NCI-H1436 (cell line): ENCODE measurements at places on chromosomes 1 and 21.
A peak's percentile ranks its signal among the peaks of the same experiment; 100 is the strongest.

- no peak for DNase-seq
These were observed 47.9 kb downstream of the MACO1 start for GRCh38 chr1:25478633-25479032.

DNA sequence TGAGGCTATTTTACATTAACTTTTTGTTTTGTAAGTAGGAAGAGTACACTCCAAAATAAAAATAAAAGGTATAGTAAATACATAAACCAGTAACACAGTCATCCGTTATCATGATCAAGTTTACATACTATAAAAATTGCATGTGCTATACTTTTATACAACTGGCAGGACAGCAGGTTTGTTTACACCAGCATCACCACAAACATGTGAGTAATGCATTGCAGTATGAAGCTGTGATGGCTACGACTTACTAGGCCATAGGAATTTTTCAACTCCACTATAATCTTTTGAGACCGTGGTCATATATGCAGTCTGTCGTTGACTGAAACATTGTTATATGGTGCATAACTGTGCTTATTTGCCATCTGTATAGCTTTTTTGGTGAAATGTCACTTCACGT is 106.2 kb downstream of the CENPF start:
- no peak for DNase-seq

GRCh38 chr1:61439234-61439633 is 285.7 kb downstream of the TM2D1 start:
- DNase-seq, result peak; percentile 56

GRCh38 chr1:220884109-220884980 is 5.1 kb downstream of the HLX start:
- DNase-seq, result no peak

DNA sequence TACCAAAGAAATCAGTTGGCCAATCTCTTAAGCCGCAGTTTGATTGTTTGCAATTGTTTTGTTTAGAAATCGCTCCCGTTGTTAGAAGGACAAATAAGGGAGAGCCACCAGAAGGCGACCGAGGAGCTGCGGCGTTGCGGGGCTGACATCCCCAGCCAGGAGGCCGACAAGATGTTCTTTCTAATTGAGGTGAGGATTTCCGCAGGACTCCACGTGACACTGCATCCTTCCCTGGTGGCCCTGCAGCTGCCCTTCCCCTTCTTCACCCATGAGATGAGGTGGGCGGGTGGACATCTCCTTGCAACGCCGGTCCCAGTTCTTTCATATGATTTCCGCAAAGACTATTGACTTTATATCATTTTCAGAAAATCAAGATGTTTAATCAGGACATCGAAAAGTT is 27.2 kb upstream of the MX1 start:
- DNase-seq, result no peak
